Left hindlimb (tissue), 1 donor: ENCODE measurements at places on chromosomes 2 and 18.

DNA sequence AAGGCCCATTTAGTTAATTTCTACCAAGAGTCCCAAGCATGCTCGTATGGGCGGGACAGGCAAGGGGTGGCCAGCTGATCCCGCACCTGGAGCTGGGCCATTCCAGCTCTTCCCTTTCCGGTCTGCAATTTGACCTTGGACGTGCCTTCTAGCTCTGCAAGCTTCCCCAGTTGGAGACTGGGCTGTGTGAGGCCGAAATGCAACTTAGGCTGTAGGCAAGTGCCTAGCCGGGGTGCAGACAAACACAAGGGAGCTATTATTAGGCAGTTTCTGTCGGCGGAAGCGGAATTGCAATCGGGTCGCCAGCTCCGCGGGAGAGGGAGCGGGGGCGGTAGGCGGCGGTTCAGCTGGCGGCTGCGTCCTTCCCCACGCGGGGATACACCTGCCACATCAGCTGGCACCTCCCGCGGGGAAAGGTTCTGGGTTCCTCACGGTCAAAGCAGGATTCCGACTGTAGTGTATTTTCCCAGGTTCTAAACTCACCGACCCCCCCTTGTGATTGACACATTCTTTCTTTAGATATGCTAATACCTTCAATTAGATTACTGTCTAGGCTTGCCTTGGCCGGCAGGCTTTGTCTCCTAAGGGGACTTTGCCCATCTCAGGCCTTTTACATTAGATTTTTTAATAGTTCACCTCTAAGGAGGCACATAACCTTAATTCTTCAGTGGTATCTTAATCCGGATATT, 17.1 kb upstream of the ZNF532 start:
- no peak for DNase-seq

GRCh38 chr18:9016633-9017166, 85.8 kb upstream of the NDUFV2 start:
- no peak for DNase-seq

DNA sequence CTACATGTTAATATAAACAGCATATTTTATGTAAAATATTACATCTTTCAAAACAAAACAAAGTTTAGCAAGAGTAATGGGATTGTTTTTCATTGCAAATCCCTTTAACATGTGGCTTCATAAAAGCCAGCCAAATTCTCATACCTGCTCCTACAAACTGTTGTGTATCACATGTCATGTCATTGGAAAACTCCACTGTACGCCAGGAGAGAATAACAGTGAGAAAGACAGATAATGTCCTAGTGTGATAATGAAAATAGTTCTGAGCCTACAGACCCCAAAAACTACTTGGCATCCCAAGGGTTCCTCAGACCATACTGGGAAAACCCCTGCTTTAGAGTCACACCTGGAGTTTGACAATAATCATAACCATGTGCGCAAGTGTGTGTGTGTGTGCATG, 182.7 kb upstream of the HNRNPA3 start:
- DNase-seq, result no peak

DNA sequence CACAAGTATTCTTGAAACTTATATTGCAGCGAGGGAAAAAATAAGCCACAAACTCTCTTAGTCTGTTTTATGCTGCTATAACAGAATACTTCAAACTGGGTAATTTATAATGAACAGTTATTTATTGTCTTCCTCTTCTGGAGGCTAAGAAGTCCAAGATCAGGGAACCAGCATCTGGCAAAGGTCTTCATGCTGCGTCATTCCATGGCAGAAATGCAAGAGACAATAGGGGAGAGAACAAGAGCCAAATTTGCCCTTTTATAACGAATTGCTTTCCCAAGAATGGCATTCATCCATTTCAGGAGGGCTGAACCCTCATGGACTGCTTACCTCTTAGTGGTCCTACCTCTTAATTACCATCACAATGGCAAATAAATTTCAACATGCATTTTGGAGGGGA, 46.5 kb downstream of the MAPRE2 start:
- DNase-seq, result no peak

- DNase-seq, result no peak
Observed at GRCh38 chr2:43268066-43268953, 41.9 kb upstream of the ZFP36L2 start.

GRCh38 chr18:63074981-63075404, 244.6 kb downstream of the BCL2 start:
- peak; percentile 83 for DNase-seq

DNA sequence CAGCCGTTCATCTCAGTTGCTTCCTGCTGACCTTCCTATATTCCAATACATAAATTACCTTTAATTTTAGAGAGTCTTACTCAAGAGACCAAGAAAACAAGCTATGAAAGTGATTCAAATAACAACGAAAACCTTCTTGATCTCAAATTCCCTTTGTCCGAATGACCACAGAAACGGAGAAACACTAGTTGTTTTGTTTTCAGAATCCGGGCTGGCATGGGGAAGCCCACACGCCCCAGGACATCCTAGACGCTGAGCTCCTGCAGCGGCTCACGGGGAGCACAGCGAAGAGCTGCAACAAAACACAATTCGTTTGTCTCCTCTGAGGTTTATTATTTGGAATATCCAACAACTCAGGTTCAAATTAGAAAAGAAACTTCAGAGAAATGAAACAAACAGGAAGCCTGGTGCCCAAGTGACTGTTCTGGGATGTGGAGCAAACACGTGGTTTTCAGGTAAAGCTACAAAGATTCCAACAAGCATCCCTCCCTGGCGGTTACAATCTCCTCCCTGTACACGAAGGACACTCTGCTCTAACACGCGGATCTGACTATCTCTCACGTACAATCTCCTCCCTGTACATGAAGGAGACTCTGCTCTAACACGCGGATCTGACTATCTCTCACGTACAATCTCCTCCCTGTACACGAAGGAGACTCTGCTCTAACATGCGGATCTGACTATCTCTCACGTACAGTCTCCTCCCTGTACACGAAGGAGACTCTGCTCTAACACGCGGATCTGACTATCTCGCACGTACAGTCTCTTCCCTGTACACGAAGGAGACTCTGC, 237.5 kb downstream of the TWIST2 start:
- DNase-seq, result no peak

DNA sequence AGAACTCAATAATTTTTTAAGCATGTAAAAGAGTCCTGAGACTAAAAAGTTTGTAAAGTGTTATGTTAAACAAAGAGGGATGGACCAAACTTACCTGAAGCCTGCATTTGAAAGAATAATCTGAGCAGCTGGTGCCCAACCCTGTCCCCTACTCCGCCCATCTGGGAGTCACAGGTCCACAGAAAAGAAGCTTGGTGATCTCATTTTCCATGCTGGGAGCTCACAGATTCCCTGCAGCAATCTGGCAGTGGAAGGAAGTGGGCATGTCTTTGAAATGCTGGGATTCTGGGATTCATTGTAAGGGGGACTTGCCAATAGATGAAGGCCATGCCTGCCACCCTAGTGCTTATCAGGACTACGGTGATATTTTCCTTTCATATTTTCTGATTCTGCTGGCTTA, 17.9 kb downstream of the CDH2 start:
- DNase-seq, result no peak

- DNase-seq, result no peak
Observed at GRCh38 chr2:173523497-173523896, 168.8 kb downstream of the CDCA7 start.

- peak; percentile 81 for DNase-seq
Observed at GRCh38 chr2:65349863-65350262, 82.5 kb downstream of the SPRED2 start.

DNA sequence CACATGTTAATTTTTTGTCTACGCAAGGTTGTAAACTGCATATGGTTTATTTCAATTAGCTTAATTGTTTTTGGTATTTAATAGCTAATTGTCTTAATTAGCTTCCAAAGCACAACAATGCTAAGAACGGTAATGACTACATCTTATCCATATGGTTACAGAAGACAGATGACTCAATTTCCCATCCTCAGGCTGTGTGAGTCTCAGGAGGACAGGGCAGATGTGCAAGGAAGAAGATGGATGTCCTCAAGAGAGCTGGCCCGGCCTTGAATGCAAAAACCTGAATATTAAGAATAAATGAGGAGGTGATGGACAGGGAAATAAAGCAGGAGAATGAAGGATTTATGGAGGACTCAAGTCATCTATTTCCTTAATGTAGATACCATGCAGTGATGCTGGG, 31.4 kb downstream of the SLC4A3 start:
- DNase-seq, result no peak

- no peak for DNase-seq
Observed at GRCh38 chr18:67260841-67261240, 255.7 kb downstream of the DSEL start.
